ENCODE measurements at places on chromosomes 5 and 9. TPM values are rescaled to one million over a fixed set of nuclear protein-coding genes. Genes with fewer than 3 reads are reported as not detected.

The ACOT12 gene
- 1.3 TPM for total RNA-seq

The SMIM33 gene
- total RNA-seq = not detected

The LCN15 gene
- total RNA-seq = not detected

The DMGDH gene
- 13.3 TPM for total RNA-seq

The CSF1R gene
- 39.5 TPM for total RNA-seq

The PKD2L2 gene
- total RNA-seq = 0.53 TPM

The SPATA6L gene
- 6.5 TPM for total RNA-seq

The WNK2 gene
- total RNA-seq = 21.3 TPM

The MCTP1 gene
- 14.0 TPM for total RNA-seq

The FAM53C gene
- total RNA-seq = 29.5 TPM

The CAMLG gene
- total RNA-seq = 43.7 TPM

The GABBR2 gene
- total RNA-seq = 2.0 TPM

The PFN3 gene
- total RNA-seq = not detected

The PCDHB13 gene
- 7.9 TPM for total RNA-seq

The NPM1 gene
- 1,200 TPM for total RNA-seq

The SPINK6 gene
- not detected for total RNA-seq

The DMRT3 gene
- total RNA-seq = 0.58 TPM

The OR1Q1 gene
- total RNA-seq = not detected

The DNAH5 gene
- 3.2 TPM for total RNA-seq

Data from metanephros (tissue), 2 donors.